D341Med (cell line): ENCODE measurements at places on chromosomes 3 and 15.
A peak's percentile ranks its signal among the peaks of the same experiment; 100 is the strongest.

DNA sequence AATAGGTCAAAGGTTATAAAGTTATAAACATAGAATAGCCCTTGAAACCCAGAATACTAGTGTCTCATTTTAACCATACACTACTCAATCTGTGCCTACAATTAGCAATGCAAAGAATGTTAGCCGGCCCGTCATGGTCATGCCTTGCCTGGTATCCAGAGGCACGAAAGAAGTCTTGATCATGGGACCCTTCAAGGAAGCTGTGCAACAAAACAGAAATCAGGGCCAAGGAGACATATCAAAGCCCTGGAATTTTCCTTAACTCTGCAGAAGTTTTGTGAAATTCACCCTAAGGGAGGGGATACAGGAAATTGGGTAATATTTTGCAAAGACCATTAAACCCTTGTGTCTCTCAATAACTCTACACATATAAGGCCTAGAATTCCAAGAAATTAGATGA is 482.4 kb downstream of the ROBO1 start:
- no peak for DNase-seq

DNA sequence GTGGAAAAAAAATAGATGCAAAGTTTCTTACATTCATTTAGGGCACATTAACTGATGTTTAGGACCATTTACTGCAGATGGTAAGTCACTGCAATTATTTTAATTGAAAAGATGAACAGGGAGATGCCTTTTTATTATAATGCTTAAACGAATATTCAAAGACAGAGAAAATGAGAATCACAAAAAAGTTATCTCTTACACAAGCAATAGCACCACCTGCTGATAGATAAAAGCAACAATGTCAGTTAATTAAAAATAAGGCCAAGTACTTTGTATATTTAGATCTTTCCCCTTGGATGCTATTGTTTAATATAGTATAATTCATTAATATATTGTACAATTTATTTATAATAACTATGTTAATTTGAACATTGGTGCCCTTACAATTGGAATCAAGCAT is 55.9 kb downstream of the IFT80 start:
- DNase-seq: no peak

GRCh38 chr3:1501406-1502115 is 408.7 kb downstream of the CNTN6 start:
- no peak for DNase-seq

- no peak for DNase-seq
Measured at GRCh38 chr3:114374433-114374990, 80.7 kb downstream of the TIGIT start.

DNA sequence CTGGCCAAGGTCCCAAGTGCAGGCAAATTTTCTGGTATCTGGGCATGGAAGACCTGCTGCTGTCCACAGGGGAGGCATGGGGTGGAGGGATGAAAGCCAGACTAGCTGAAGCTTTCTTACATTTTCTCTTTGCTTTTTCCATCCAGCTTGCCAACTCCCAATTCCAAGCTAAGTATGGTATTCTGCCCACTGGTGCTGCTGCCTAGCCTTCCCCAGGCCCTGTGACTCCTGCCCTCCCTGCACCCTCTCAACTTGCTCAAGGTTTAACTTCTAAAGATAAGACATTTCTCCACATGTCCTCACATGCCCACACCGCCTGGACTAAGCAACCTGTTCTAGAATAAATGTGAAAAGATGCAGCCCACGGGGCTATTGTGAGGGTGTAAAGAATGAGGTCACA is 59.5 kb upstream of the HACD2 start:
- no peak for DNase-seq

DNA sequence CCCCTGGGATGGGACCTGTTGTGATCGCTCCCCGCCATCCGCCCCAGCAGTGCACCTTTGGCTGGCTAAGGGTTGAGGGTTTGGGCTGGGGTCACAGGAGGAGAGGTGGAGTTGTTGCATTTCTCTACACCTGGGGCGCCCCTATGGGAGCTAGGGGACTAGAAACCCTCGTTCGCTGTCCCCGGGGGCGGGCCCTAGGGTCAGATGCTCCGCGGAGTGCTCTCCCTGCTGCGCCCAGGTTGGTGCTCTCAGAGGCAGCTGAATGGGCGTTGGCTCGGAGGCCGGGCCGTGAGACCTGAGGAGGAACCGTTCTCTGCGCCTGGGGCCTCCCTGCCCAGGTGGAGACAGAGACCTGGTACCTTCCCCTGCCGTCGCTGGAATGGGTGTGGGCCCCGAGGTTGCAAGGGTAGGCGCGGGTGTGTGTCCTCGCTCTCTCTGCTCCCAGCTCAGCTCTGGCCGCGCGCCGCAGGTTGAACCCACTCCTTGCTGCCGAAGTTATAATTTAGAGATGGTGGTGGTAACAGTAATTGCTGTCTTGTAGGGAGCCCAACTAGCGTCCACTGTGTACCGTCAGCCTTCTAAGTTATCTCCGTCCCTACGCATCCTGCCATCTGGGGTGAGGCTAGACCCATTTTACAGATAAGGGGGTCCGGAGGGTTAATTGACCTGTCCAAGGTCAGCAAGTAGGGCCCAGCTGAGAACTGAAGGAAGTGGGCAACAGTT is 965 bp downstream of the FLNB start:
- DNase-seq: peak; percentile 51

DNA sequence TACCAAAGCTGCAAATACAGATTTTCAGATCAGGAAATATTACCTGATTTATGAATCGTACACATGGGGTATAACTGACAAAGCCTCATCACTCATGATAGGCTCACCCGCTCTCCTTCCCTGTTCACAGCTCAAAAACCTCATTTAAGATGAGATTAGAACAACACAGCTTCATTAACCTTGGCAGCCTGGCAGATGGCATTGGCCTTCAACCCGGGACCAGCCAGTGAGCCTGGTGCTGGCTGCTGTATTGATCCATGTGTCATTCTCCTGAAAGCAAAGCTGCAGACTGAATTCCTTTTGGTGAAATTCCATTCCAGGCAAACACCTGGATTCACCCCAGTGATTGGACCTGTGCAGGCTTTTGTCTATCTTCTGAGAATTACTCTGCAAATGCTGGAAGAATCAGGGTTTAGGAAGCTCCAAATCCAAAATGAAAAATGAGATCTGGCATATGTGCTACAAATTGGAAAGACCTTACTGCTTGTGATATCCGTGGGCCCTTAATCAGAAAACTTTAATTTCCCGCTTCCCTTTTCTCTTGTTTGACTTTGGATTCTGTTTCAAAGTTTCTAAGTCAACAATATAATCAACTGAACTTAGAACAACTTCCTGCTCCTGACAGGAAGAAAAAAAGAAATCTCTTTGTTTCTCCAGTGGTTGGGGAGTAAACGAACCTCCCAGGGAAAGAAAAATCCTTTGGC is 189.1 kb upstream of the KBTBD8 start:
- DNase-seq: no peak

- DNase-seq: peak; percentile 71
Measured at GRCh38 chr15:55695432-55695831, 47.5 kb downstream of the PRTG start.

- DNase-seq: peak; percentile 83
Measured at GRCh38 chr15:47184003-47184907, 533.0 kb upstream of the SEMA6D start.

DNA sequence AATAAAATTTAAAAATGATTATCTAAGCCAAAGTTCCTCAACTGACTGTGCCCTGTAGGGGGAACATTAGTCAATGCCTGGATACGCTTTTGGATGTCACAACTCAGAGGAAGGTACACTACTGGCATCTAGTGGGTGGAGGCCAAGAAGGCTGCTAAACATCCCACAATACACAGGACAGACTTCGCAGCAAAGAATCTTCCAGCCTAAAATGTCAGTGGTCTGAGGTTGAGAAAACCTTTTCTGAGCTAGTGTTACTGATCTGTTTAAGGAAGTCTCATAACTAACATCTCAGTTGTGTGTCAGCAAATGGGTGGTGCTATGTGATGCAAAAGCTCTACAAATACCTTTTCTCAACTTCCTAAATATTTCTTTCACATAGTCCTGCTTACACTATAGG is 20.9 kb upstream of the LDHAL6B start:
- no peak for DNase-seq

DNA sequence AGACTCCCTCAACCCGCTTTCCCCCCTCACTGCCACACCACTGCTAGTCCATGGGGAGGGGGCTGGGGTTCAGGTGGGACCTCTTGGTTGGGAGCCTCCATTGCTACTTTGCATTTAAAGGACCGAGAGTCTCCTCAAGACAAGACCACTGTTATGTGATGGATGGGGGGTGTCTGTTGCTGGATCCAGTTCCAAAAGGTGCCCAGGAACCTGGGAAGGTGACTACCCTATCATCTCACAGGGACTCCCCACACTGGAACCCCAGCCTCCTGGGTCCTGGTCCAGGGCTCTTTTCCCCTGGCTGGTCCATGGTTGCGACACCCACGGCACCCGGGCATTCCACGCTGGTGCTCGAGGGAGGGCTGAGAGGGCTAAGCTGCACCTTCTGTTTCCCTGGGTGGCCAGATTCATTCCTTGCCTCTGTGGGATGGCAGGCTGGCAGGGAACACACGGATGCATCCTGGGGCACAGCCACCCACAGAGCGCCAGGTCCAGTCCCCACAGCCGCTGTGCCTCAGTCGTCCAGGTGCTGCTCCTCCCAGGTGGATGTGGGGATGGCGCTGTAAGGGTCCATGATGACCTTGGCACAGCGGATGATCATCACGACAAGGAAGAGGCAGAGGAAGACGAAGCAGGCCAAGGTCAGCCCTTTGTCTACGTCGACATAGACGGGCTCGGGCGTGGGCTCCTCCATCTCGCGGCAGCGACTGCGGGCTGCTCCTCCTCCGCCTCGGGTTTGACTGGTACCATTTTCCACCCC is 48.6 kb downstream of the FAH start:
- DNase-seq: no peak

- no peak for DNase-seq
Measured at GRCh38 chr3:185656321-185656840, 70.3 kb downstream of the SENP2 start.

DNA sequence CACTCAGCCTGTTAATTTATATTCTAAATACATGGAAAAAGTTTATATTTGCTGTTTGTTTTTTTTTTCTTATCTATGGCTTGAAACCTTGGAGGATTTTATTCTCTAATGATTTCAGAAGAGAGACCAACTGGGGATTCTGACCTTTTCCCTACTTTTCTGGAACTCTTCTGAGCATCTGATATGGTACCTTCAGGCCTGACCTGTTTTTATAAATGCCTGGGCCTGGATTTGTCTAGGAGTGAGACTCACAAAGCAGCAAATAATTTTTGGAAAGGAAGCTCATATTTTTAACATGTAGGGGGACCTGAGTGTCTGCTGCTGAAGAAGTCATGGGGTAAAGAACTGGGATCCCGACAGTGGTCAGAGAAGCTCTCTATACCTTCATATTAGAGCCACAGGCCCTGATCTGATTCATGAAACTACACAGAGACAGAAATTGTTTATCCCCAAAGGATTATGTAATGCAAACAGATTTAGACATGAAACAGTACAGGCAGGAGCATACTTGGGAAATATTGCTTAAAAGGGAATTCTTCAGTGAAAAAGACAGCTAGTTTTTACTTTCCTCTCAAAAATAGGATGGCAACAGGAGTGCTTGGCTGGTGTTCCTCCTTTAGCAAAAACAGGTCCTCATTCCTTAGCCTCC is 15.9 kb downstream of the PPM1L start:
- no peak for DNase-seq
